ENCODE measurements at places on chromosomes 6 and 20. TPM values are rescaled to one million over a fixed set of nuclear protein-coding genes. Genes with fewer than 3 reads are reported as not detected.

FOXP4 gene
- 30.4 TPM for total RNA-seq

TGM3 gene
- not detected for total RNA-seq

BMP7 gene
- total RNA-seq: 11.5 TPM

MAPK13 gene
- total RNA-seq: 2.5 TPM

C6orf15 gene
- not detected for total RNA-seq

PLCB1 gene
- total RNA-seq: 0.59 TPM

LHFPL5 gene
- total RNA-seq: not detected

MOXD1 gene
- total RNA-seq: 0.21 TPM

SF3B5 gene
- 128 TPM for total RNA-seq

CDH26 gene
- 0.46 TPM for total RNA-seq

SALL4 gene
- 1.6 TPM for total RNA-seq

DDO gene
- 0.39 TPM for total RNA-seq

BPIFB2 gene
- not detected for total RNA-seq

CD93 gene
- total RNA-seq: 0.10 TPM

FOXQ1 gene
- total RNA-seq: 11.7 TPM

VEGFA gene
- total RNA-seq: 98.7 TPM

CCN5 gene
- total RNA-seq: 15.2 TPM

RSPO3 gene
- total RNA-seq: not detected

CLVS2 gene
- total RNA-seq: 1.1 TPM

CRISP1 gene
- not detected for total RNA-seq

PREX1 gene
- total RNA-seq: 20.0 TPM

Measured in Panc1 (cell line).